ENCODE measurements at places on chromosomes 7 and 10.

DNA sequence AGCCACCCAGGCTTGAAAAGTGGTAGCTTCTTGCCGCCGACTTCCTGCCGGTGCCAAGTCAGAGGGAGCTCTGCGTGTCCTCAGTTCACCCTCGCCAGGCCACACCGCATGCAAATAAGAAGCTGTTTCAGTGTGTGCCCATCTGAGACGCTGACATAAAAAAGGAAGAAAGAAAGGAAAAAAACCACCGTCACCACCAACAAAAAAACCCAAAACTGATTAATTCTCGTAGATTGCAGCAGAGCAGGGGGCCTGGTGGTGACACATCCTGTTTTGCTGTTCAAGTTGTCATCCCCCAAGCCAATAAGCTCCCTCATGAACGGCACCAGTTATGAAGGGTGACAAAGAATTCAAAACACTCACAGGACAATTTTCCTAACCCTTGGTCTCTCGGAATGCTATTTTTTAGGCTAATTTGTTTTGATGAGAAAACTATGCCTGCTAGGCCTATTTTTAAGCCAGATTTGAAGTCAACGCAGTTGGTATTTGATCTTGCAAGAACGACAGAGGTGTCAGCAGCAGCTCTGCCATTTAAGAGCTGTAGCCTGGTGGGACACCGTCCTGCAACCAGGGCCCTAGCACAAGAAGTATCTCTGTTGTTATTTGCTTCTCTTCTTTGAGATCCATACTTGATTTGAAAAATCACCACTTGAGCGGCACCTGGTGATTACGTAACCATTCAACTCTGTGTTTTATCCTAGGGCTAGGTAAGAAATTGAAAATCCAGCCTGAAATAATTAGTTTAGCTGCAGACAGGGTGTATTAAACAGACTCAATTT lies 145.6 kb downstream of the PFKFB3 start:
- DNase-seq = peak; percentile 76

DNA sequence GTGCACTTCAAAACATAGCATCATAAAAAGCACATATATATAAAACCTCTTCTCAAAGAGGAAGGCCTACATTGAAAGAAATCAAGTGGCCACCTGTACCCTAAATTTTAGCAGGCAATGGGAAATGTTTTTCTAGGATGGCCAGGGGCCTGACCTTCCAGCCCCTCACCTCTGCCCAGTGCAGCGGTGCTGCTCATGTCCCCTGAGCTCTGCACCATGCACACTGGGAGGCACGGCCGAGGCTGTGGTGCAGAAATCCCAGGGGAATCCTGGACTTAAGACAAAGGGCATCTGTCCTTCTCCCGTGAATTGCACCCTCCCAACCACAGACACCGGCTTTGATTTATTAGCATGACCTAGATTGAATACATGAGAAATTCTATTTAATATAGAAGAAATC lies 551.4 kb downstream of the GLRX3 start:
- no peak for DNase-seq

DNA sequence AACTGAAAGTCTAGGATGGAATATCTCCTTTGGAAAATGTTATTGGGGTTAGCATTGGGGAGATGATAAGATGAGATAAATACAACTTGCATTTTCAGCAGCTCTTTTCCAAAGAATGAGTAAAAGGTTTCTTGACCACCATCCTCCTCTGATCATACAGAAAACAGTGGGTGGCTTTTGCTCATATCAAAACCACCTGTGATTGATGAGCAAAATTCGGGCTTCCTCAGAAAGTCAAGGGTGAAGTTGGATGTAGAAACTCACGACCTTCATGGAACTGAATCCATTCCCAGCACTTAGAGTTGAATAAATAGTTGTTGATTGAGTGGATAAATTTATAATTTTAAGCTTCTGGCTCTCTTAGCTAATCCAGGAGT lies 158.4 kb downstream of the DNAJB6 start:
- no peak for DNase-seq

DNA sequence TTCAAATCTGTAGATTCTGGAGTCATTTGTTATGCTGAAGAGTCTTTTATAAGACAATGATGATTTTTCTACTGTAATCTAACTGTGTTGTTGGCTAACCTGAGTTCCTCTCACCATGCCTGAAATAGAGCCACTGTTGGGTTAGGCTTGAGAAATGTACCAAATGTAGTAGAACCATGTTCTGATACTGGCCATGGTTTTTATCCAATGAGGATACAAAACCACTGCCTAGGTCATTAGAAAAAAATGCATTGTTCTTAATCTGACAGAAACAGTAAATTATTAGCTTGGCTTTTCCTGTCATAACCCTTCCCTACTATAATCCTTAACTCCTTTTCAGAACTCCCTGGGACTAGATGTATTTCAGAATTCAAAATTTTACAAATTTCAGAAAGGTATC lies 86.6 kb downstream of the RAPGEF5 start:
- DNase-seq = no peak

DNA sequence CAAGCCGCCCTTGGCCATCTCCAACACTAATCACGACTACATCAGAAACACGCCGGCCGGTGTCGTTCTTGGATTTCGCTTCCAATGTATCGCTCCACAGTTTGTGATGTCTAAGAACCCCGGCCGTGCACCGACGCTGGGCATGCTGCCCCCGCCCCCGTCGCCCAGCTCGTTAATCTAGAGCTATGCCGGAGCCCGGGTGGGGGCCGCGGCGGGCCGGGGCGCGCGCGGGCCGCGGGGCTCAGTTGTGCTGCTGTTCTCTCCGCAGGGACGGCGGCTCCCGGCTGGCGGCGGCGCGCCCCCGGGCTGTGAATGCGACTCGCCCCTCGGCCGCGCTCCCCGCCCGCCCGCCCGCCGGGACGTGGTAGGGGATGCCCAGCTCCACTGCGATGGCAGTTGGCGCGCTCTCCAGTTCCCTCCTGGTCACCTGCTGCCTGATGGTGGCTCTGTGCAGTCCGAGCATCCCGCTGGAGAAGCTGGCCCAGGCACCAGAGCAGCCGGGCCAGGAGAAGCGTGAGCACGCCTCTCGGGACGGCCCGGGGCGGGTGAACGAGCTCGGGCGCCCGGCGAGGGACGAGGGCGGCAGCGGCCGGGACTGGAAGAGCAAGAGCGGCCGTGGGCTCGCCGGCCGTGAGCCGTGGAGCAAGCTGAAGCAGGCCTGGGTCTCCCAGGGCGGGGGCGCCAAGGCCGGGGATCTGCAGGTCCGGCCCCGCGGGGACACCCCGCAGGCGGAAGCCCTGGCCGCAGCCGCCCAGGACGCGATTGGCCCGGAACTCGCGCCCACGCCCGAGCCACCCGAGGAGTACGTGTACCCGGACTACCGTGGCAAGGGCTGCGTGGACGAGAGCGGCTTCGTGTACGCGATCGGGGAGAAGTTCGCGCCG lies 1.9 kb downstream of the VWC2 start:
- DNase-seq = no peak

- no peak for DNase-seq
Observed at GRCh38 chr10:13892871-13893270, 306.1 kb downstream of the PRPF18 start.

DNA sequence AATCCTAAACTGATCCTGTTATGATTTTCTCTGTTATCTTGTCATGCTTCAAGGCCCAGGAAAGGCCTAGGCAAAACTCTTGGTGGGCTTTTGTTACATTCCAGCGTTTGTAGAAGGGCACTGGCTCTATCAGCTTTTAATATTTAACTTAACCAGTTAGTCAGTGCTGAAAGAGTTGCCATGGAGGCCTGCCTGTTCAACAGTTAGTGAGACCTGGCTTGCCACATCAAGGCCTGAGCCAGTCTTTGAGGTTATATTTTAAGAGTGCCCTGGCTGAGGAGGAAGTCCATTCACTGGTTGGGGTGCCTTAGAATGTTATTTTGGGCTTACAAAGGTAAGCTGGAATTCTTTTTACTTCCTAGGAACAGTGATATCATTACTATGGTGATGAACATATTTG lies 144.1 kb upstream of the NRG3 start:
- no peak for DNase-seq

DNA sequence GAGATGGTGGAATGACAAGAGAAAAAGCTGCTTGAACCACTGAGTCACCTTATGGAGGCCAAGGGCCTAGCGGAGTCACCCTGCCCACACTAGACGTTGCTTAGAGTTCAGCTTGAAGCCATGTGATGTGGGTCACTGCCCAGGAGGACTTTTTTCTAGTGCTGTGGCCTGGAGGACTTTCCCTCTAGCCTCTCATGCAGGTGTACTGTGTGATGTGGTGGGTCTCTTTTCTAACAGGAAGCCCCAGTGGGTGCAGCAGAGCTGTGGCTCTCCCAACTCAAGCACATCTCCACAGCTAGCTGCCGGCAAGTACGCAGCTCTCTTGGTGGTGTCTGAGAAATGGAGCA lies 13.6 kb downstream of the POR start:
- no peak for DNase-seq

DNA sequence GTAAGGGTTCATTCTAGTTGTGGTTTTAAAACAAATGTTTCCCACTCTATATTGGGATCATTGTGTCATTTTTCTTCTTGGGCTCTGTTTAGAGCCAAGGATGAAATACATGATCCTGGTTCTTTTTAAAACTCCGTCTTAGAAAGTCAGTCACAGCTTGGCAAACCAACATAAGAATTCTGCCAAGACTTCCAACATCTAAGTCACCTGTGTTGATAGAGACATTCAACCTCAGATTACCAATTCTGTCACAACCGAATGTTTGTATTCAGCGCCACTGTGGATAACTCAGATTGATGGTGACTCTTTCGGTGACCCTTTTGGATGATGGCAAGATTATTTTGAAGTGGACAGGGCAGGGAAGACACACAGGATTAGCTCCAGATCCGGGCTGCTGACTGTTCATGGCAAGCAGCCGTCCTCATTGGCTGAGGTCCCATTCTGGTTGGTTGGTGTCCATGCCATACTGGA lies 255.4 kb downstream of the ARHGAP21 start:
- no peak for DNase-seq

GRCh38 chr7:41786404-41786803 lies 83.5 kb upstream of the INHBA start:
- DNase-seq = no peak

DNA sequence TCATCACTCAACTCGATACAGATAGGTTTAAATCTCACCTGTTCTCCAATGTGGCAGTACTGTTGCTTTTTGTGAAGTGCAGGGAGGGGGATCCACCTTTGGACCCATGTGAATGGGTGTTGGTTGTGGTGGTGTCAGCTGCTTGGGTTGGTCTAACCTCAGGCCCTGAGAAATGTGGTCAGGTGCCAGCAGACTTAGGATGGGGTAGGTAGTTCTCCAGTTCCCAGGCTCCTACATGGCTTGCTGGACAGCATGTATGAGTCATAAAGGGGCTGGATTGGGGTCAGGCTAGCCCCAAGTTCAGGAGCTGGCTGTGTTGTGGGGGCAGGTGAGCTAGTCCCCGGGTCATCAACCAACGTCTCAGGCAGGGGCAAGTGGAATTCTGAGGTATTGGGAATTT lies 472.6 kb upstream of the CNTNAP2 start:
- no peak for DNase-seq

- no peak for DNase-seq
Observed at GRCh38 chr10:12608761-12609160, 259.4 kb downstream of the CAMK1D start.
